ENCODE measurements at places on chromosomes 3 and 15. TPM values are rescaled to one million over a fixed set of nuclear protein-coding genes. Genes with fewer than 3 reads are reported as not detected.
A peak's percentile ranks its signal among the peaks of the same experiment; 100 is the strongest.

ZNF501 gene
- total RNA-seq: 1.2 TPM

TOMM70 gene
- total RNA-seq: 27.3 TPM

PLA1A gene
- 13.5 TPM for total RNA-seq

SLC12A8 gene
- total RNA-seq: 24.2 TPM

PRICKLE2 gene
- total RNA-seq: 3.6 TPM

- no peak for DNase-seq
Measured at GRCh38 chr15:60660290-60661051, 181.5 kb upstream of the ICE2 start.

CPEB1 gene
- 0.23 TPM for total RNA-seq

GRCh38 chr15:62412686-62413085, 247.6 kb upstream of the C2CD4B start:
- no peak for DNase-seq

NRROS gene
- total RNA-seq: 1.7 TPM

- DNase-seq: peak; percentile 73
Measured at GRCh38 chr3:129195731-129196256, 12.1 kb upstream of the CNBP start.

PRTG gene
- 0.23 TPM for total RNA-seq

DNA sequence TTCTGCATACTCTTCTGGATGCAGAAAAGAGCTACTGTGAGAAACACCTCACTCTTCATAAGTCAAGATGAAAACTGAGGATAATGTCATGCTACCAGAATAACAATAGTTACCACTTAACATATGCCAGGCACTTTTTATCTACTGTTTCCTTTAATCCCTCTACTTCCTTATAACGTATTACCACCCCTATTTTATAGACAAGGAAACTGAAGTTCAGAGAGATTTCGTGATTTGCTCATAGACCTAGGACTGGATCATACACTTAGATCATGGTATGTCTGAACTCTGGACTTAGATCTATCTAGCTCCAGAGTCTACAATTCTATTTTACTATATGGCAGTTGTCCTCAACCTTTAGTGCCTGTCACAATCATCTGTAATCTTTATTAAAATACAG, 155.7 kb upstream of the TSPAN3 start:
- DNase-seq: no peak

- no peak for DNase-seq
Measured at GRCh38 chr3:159266779-159267178, 464.9 kb downstream of the MFSD1 start.

CLDN18 gene
- total RNA-seq: 0.23 TPM

DAPK2 gene
- total RNA-seq: 0.88 TPM
